ENCODE measurements at places on chromosomes 16 and 17. TPM values are rescaled to one million over a fixed set of nuclear protein-coding genes. Genes with fewer than 3 reads are reported as not detected.
A peak's percentile ranks its signal among the peaks of the same experiment; 100 is the strongest.

GRCh38 chr16:75292691-75293090 is 41.3 kb upstream of the BCAR1 start:
- DNase-seq: no peak

DNA sequence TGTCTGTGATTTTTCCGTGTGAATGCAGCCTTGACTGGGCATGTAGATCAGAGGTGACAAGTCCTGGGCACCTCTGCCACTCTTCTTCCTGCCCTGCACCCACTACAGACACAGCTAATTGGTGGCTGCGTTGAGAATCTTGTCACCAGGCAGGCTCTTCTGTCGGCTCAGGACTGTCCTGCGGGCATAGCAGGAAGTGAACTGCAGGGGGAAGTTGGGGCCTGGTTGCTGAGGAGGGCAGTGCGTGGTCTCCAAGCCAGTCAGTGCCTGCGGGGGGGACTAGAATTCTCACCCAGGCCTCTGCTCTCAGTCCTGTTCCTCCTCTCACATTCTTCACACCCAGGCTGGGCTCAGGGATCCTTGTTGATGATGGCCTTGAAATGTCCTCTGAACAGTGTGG is 50.5 kb downstream of the JPH3 start:
- DNase-seq: no peak

- DNase-seq: no peak
Measured at GRCh38 chr16:47084198-47084597, 59.5 kb downstream of the NETO2 start.

DNA sequence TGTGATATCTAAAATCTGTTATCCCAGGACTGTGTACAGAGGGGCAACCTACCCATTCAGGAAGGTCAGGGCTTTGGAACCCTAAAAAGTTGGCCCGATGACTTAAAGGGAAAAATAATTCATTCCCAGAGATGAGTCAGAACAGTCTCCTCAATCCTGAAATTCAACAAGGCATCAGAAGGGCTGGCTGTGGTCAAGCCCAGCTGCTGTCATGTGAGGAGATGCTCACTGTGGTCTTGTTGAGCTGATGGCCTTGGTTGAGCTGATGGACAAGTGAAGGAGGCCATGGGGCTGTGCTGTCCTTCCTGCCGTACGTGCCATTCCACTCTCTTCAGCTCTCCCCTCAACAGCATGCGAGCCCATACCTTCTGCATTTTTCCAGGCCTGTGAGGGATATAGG is 20.9 kb upstream of the DRG2 start:
- DNase-seq: no peak

DNA sequence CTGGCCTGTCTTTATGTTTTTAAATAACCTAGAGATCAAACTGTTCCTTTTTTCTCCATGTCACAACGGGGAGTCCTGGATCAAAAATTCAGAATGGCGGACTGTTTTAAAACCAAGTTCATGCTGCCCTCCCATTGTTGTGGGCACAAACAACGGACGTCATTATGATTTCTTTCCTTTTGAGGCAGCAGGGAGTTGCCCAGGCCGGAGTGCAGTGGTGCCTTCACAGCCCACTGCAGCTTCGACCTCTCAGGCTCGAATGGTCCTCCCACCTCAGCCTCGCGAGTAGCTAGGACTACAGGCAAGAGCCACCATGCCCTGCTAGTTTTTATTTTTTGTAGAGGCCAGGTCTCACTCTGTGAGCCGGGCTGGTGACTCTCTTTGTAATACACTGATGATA is 26.5 kb downstream of the NDE1 start:
- no peak for DNase-seq

DNA sequence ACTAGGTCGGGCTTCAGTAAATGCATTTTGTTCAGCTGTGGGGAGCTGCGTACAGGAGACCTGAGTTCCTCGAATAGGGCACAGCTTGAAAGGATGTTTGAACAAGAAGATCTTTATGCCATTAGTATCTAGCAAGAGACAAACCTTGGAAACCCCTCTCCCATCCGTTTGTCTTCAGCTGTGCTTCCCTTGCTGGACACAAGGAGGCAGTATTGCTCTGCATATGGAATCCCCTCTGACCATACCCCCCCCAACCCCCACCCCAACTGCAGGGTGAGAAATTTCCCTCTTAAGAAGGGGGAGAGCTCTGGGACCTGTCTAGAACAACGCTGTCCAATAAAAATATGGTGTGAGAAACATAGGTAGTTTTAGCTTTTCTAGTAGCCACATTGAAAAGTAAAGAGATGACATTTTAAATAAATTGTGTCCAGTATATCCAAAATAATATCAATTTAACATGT is 1.6 kb downstream of the MRM1 start:
- DNase-seq: peak; percentile 66

GRCh38 chr17:4643676-4644075 is 2.2 kb upstream of the ALOX15 start:
- no peak for DNase-seq

- no peak for DNase-seq
Measured at GRCh38 chr17:47999582-47999981, 28.7 kb downstream of the CDK5RAP3 start.

KIF2B gene
- not detected for total RNA-seq

TLCD1 gene
- 2.4 TPM for total RNA-seq

CCDC144A gene
- 5.5 TPM for total RNA-seq

Measured in right cardiac atrium (tissue), 5 donors.